ENCODE measurements at places on chromosomes 16 and 17.
A peak's percentile ranks its signal among the peaks of the same experiment; 100 is the strongest.

DNA sequence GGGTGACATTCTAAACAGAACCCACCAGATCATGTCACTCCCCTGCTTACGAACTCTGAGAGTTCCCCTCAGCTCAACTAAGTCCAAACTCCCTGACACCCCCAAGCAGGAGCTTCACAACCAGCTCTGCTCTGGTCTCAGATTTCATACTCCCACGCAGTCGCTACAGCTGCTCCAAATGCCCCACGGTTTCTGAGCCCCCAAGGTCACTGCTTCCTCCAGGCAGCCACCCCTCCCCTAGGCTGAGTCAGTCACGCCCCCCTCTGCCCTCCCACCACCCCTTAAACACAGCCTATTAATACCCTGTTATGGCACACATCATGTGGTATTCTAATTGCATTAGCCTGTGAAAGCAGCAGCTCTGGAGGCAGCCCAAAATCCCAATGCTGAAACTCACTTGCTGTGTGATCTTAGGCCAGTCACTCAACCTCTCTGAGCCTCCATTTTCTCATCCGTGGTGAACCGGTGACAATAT lies 51.5 kb downstream of the GSG1L start:
- no peak overlapping the region for H3K4me3 ChIP-seq
- no peaks in the 10 kb centered on the region for H3K36me3 ChIP-seq
- no peaks in the 10 kb centered on the region for H3K27me3 ChIP-seq
- H3K27ac ChIP-seq, result no peak overlapping the region

DNA sequence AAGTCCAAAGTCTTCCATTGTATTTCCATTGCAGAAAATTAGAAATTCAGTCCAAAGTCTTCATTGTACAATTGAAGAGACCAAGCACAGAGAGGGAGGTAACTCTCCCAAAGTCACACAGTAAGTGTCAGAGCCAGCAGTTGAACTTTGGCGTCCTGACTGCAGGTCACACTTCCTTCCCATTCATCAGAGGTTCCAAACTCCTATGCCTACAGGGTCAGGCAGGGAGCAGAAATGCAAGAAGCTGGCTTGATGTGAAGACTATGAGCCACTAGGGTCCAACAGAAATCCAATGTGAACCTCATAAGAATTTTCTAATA lies 44.7 kb upstream of the GRIN2A start:
- no peak for DNase-seq
- H3K36me3 ChIP-seq, result no peaks in the 10 kb centered on the region
- no peaks in the 10 kb centered on the region for H3K4me1 ChIP-seq

DNA sequence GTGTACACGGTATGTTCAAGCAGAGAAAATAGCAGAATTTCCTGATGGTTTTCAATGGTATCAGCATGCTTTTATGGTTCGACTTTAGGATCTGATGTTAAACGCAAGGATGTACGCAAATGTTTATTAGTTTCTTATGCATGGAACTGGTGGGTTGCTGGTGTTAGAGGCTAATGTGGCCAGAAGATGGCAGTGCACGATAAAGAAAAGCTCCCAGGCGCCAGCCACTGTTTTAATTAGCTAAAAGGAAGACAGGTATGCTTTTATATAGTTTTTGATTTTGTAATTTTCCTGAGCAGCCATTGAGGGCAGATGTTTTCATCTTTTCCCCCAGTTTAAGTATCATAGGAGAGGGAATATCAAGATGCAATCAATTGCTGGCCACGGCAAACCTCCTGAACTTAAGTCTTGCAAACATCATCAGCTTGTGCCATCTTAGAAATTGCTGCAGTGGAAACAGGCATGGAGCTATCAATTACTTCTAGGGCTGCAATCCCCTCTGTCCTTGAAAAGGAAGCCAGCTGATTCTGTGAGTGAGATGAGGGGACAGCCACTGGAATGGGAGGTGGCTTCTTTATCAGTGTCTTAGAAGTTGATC lies 648.5 kb upstream of the RBFOX1 start:
- H3K27me3 ChIP-seq, result no peaks in the 10 kb centered on the region
- H3K4me3 ChIP-seq, result no peak overlapping the region
- H3K4me1 ChIP-seq, result no peaks in the 10 kb centered on the region
- no peaks in the 10 kb centered on the region for H3K36me3 ChIP-seq
- no peak overlapping the region for H3K27ac ChIP-seq

- H3K27me3 ChIP-seq, result no peaks in the 10 kb centered on the region
- H3K4me1 ChIP-seq, result peaks cover 15% of the 10 kb centered on the region
- H3K4me3 ChIP-seq, result no peak overlapping the region
- peaks cover 11% of the 10 kb centered on the region for H3K36me3 ChIP-seq
- DNase-seq, result peak; percentile 53
These were observed 1.1 kb upstream of the ZNF747 start for GRCh38 chr16:30535777-30536190.

GRCh38 chr16:11179574-11179973 lies 76.4 kb downstream of the SOCS1 start:
- no peaks in the 10 kb centered on the region for H3K36me3 ChIP-seq
- no peaks in the 10 kb centered on the region for H3K27me3 ChIP-seq
- H3K4me1 ChIP-seq, result peaks cover 3% of the 10 kb centered on the region
- H3K27ac ChIP-seq, result no peak overlapping the region

DNA sequence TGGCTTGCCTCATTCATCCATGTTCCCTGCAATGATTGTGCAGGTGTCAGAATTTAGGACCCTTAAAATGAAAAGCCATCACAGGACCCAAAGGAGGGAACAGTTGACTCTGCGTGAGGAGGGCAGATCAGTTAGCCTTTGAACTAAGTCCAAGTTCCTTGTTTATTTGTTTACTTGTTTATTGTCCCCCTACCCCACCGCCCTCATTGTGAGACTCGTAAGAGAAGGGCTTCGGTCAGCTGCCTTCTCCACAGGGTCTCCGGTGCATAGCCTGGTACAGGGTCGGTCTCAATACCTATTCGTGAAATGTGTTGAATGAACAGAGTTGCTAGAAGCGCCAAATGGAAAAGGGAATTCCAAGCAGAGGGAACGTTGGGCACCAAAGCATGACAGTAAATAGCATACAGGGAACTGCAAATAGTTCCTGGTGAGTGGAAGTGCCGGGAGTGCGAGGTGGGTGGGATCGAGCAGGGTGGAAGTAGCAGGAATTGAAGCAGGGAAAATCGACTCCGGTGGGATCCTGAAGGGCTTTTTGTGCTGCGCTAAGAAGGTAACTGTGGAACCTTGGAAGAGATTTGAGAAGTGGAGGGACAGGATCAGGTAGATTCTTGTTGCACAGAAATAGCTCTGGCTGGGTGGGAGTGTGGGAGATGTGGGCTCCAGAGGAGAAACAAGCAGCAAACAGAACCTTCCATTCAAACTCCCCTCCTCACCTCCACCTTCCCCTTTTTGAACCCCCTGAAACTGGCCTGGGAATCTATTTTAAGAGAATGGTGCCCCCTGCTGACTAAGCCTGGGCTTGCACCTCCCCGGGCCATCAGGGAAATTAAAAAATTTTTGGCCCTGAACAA lies 12.7 kb downstream of the SLC35B1 start:
- DNase-seq, result peak; percentile 56
- no peak overlapping the region for H3K4me3 ChIP-seq
- H3K36me3 ChIP-seq, result peaks cover 2% of the 10 kb centered on the region

DNA sequence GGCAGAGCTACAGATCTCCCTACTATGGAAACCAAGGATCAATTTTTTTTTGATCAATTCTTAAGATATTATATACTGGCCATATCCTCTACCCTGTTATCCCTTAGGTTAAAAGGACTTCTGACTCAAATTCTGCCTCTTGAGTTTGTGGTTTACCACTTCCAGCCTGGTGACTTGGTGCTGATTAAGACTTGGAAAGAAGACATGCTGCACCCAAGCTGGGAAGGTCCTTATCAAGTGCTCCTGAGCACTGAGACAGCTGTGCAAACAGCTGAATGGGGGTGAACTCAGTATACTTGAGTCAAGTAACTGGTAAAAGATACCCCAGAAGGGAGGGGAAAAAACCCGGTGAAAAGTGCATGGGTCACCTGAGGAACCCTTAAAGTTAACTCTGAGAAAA lies 20.5 kb upstream of the SPACA3 start:
- H3K36me3 ChIP-seq, result no peaks in the 10 kb centered on the region
- DNase-seq, result no peak
- H3K4me3 ChIP-seq, result no peak overlapping the region
- H3K4me1 ChIP-seq, result no peaks in the 10 kb centered on the region
